Activated CD4-positive, alpha-beta T cell treated with anti-CD3 and anti-CD28 coated beads for 1 hour (primary cell): ENCODE measurements at places on chromosomes 7 and 10.

DNA sequence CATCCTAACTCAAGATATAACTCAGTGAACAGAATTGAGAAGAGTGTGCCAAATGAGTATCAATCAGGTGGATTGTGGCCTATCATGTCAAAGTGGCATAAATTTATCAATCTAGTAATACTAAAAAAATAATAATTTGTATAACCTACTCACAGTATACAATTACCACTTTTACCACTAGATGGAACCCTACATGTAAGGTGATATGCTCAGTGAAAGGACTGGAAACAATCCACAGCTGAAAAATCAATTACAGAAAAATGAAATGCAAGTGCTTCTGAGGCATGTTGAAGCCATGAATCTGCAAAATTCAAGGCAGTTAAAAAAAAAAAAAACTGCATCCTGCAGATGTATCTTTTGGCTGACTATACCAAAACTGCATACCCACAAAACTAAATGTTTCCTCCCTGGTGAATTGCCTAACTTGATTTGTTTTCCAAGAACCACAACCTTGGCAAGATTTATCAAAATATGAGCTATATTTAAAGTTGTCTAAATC, 13.9 kb downstream of the ARHGAP19 start:
- DNase-seq, result no peak

- no peak for DNase-seq
Observed at GRCh38 chr10:113958631-113959382, 84.9 kb upstream of the ADRB1 start.

DNA sequence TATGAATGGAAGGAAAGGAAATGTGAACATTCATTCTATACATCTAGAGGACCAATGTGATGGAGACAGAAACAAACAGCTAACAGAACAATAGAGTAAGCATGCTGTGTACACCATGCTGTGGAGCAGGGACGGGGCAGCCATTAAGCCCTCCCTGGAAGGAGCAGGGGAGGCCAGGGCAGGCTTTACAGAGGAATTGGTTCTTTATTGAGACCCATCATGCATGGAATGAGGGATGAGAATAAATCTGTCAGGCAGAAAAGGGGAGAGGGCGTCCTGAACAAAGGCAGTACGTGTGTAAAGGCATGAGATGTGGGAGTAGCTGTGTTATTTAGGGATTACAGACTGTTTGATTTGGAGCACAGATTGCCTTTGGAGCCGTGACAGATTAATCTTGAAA, 35.2 kb downstream of the STK17A start:
- no peak for DNase-seq

DNA sequence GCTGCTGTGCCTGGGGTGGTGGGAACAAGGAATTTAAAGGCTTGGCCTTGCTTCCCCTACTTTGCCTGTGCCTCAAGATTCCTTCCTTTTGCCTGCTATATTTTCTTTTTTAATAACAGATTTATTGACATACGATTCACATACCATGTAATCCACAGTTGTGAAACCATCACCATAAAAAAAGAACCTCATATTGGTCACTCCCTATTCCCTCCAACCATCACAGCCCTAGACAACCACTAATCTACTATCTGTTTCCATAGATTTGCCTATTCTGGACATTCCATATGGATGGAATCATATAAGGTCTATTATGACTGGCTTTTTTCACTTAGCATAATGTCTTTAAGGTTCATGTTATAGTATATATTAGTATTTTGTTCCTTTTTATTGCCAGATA, 59.3 kb upstream of the TRIM8 start:
- DNase-seq, result no peak

DNA sequence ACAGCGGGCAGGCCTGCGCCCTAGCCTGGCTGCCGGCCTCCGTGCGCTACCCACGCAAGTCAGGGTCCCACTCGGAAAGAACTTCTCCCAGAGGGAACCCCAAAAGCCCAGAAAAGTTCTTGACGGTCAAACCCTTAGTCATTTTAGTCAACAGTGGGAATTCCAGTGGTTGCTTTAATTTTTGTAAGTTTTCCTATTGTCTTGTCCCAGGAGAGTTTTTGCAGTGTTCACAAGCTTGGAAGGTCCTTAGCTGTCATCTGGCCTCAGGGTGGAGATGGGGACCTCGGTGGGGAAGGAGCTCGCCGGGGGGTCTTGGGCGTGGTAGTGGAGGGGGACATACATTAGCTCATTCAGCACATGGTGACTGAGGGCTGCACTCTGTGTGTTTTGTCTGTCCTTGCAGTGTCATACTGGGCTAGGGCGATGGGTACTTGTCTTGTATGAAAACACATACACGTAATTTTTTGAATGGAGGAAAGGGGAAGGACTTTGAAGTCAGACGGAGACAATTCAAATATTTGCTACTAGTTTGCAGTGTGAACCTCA, 736 bp downstream of the MINDY4 start:
- DNase-seq, result no peak

- no peak for DNase-seq
Observed at GRCh38 chr7:3103614-3104398, 60.1 kb upstream of the CARD11 start.

GRCh38 chr10:63832686-63833085, 311.5 kb downstream of the REEP3 start:
- no peak for DNase-seq

GRCh38 chr10:33579996-33580395, 245.5 kb upstream of the NRP1 start:
- no peak for DNase-seq

- no peak for DNase-seq
Observed at GRCh38 chr7:42020061-42020460, 216.9 kb downstream of the GLI3 start.

GRCh38 chr10:96208271-96208670, 63.1 kb downstream of the BLNK start:
- DNase-seq, result no peak

DNA sequence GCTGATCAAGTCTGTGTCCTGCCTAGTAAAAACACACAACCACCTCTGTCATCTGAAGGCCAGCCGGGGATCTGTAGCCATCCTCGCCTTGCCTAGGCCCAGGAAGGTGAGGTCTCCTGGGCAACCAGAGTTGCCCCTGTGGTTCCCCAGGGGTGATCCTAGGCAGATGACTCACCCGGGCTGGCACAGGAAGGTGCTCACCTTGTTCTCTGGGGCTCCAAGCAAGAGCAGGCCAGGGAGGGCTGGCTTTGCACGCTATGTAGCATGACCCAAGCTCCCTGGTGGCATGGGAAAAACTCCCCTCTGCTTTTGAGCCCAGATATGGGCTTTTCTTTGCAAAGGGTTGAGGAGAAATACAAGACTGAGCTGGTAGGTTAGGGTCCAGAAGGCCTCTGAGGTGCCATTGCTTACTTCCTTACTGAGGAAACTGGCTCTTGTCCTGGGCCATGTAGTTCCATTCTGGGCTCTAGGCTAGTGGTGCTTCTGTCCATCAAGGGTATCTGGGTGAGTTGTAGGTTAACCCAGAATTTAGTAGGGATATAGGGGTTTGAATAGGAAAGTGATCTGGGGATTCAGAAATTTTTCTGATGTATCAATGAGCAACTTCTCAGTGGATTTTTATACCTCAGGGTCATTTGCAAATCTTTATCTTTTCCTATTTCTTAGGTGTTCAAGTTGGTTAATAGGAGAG, 112.0 kb downstream of the NT5C2 start:
- DNase-seq, result no peak

DNA sequence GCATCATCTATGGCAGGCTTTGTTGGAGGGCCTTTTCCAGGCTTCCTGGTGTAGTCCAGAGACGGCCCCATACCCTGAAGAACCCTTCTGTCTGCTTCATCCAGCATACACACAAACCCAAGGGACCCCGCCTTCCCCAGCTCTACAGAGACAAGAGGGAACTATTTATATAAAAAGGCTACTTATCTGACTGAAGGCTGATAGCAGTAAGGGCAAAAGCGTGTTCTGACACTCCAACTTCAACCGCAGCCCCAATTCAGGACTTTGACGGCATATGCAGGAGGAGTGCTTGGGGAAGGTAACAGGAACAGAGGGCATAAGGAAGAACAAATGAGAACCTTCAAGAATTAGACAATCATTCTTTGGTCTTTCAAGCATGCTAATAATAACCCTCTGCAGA, 21.0 kb downstream of the GNA12 start:
- DNase-seq, result no peak

DNA sequence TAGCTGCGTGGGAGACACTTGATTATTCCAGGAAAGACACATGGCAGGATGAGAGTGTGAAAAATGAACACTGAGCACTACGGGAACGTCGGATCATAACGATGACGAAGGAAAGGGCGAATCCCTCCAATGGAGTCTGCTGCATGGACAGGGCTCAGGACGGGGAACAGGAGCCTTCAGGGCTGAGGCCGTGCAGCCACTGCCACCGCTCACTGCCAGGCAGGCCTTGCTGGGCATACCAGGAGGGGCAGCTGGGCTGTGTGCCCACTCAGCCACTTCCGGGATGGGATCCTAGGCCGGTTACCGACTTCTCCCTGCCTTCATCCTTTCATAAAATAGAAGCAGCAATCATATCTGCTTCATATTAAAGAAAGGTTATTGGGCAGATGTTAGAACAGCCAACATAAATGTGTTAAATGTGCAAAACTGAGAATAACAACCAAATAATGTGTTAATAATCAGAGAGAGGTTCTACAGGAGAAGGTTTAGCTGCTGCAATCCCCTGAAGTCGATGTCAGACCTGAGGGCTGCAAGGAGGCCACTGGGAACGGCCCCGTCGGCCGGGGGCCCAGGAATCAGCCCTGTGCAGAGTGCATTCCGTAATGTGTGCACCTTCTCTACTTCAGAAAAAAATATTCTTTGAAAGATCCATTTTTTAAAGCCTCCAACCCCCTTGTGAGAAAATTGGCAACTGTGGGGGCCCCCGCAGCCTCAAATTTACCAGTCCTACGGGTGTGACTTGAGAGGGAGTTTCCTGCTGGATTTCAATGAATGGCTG, 63.6 kb downstream of the ADARB2 start:
- no peak for DNase-seq

- DNase-seq, result no peak
Observed at GRCh38 chr10:67793313-67793712, 44.7 kb downstream of the DNAJC12 start.

DNA sequence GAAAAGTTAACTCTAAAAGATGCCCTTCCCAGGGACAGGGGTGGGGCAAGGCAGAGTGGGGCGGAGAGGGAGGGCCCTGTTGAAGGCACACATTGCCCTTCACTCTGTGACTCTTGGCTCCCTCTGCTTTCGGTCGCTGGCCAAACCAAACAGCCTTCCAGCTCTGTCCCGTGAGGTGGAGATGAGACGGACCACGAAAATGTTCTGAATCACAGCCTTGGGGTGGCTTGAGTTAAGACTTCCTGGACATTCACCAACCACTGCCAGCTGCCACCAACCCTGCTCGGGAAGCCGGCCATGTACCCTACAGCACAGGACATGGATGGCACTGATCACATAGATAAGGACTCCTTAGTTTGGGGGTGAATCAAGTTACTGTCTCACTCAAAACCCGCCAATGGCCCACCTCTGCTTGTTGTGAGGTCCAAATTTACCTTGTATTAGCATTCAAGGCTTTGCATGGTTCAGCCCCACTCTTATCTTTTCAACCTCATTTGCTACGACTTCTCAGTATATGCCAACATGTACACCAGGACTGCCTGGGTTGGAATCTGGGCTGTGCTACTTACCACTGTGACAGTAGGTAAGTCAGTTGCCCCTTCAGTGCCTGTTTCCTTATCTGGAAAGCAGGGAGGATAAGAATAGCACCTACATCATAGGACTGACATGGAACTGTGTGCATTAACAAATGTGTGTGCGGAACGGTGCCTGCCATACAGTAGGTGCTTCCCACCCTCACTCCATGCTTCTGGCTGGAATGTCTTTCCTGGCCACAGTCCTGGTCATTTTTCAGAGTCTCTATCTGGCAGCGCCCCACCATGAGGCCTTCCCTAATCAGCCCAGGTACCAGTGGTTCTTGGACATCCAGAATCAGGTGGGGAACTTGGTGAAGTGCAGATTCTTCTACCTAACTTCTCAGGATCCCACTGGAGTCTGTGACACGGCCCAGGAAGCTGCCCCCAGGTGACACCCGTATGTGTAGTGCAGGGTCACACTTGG, 28.0 kb downstream of the ITPRIP start:
- DNase-seq, result no peak

- no peak for DNase-seq
Observed at GRCh38 chr7:140327261-140327661, 71.1 kb downstream of the SLC37A3 start.

DNA sequence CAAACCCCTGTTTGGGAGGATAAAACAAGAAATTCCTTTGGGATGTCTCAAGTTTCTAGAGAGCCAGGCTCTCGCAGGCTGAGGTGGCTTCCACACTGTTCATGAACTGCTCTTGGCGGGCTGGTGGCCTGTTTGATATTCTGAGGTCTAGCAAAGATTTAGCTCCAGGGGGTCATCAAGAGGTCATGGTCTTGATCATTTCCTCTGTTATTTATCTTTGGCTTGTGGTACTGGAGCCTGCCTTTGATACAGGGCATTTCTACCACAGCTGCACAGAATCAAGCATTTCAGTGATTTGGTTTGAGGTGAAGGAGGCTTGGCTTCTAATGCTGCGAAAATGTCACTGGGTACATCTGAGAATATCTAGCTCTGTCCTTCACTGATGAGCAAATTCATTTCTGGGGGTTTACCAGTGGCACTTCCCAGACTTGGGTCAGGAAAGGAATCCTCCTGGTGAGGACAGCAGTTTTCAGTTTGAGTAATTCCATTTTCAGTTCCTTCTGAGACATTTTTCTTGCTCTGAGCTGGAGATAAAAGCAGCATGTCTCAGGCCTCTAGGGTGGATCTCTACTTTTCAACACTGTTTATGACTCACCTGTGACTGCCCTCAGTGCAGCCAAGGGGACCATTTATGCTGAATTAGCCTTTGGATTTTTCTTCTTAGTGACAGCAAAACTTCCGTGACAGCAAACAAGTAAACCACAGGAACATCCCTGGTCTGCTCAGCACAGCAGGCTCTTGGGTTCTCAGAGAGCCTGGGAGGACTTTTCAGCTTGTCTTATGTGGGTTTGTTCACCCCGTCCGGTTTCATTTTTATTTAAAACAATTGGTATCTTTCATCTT, 312.0 kb downstream of the RNLS start:
- DNase-seq, result no peak
